ENCODE measurements at places on chromosomes 12 and 14.

GRCh38 chr14:60565211-60565610 lies 56.3 kb downstream of the SIX6 start:
- no peak for DNase-seq

DNA sequence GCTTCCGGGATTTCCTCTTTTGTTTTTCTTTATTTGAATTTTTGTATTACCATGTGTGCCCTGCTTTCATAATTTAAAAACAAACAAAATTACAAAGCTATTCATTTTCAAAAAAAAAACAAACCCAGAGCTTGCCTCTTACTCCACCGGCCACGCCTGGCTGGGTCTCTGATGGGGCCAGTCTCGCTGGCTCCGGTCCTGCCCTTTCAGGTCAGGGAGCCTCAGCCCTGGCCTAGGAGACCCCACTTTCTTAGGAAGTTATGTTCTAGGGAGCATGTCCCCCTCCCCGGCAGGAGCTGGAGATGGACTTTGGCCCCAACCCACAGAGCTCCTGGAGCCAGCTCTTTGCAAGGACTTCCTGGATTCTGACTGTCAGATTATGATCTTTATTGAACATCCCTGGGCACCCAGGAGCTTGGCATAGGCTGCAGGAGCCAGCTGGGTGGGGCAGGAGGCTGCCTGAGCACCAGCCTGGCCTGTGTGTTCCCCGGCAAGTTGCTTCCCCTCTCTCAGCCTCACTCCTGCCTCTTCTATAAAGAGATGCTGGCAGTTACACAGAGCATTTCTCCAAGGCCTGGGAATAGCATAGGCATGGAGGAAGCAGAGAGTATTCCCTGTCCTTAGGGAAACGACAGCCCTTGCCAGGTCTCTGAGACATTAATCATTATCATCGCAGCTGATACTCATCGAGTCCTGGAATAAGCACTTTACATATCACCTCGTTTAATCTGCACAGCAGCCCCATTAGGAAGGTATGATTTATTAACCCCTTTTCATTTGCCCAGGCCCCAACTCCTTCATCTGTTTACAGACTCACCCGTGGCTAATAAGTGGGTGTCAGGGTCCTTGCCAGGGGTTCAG lies 3.5 kb downstream of the DEGS2 start:
- no peak for DNase-seq

- DNase-seq: no peak
Observed at GRCh38 chr12:105906561-105906960, 232.2 kb downstream of the NUAK1 start.

DNA sequence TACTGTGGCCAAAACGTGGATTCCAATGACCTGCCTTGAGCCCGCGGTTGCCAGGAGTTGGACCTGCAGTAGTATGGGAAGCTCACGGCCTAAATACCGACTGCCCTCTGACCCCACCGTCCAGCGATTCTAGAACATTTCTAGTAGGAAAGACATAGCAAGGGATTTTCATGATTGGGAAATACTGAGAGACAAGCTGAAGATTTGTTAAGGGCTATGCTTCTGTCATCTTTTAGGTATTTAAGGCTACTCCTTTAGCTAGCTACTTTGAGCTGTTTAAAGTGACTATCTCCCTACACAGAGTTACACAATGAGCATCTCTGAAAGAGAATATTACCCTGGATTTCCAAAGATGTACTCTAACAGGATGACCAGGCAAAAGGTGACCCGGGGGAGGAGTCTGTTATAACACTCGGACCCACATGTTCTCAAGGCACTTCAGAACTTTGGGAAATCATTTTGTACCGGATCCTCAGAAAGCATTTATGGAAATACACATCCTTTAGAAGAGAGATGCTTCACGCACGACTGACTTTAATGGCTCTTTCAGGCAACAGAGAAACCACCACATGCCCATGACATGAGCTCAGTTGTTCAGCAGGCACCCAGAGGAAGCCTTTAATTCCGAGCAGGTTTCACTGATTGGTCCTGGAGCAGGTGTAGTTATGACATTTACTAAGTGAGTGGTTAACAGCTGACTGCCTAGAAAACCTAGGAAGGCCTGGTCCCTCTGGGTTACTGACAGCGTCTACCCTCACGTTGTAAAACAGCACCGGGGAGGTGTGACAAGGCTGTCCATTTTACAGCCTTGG lies 4.2 kb downstream of the BAG5 start:
- no peak for DNase-seq

DNA sequence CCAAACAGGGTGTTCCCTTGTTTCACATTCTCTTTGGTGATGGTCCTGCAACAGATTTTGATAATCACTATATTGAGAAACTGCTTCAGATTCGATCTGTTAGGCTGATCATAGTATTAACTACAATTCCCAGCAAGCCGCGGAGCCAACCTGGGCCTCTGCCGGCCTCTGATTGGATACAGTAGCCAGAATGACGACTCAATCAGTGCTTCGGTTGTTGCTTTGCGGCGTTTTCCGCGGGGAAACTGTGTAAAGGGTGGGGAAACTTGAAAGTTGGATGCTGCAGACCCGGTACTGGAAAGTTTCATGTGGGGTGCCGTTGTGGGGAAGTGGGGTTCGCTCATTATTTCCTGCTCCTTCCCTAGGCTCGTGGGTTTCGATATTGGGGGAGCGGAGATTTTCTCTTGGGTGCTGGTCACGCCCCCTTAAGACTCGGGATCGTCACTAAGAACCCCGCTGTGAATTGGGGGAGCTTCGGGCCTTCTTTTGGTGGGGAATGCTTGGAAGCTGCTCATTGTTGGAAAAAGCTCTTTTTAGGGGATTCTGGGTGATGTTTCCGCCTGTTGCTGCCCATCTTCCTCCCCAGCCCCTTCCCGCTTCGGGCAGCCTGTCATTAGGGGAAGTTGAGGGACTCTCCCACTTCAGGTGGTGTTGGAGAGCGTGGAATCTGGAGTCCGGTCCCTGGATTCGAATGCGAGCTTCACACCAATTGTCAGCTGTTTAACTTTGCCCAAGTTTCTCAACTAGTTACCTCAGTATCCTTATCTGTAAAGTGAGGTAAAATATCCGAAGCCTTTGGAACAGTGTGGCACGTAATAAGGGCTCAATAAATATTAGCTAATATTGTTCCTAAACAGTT lies at the start of gene RAD51B:
Gene RAD51B, plus strand, starts transcription at position 217 of the 859 bp plus-strand sequence.
- DNase-seq: peak; percentile 23

DNA sequence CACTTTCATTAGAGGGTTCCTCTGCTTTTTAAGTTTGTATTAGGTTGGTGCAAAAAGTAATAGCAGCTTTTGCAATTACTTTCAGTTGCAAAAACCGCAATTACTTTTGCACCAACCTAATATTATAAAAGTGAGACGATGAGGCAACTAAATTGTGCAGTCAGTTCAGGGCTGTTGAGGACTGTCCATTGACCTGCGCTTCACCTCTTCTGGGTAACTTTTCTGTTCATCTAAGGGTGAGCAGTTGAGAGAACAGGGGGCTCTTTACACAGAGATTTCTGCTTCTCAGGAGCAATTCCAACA lies 191.3 kb downstream of the AACS start:
- no peak for DNase-seq

GRCh38 chr12:105733579-105733978 lies 403.1 kb downstream of the C12orf75 start:
- no peak for DNase-seq

- no peak for DNase-seq
Observed at GRCh38 chr14:74546416-74546815, 52.9 kb downstream of the ISCA2 start.

GRCh38 chr12:88339966-88340365 lies 197.9 kb downstream of the TMTC3 start:
- no peak for DNase-seq

- no peak for DNase-seq
Observed at GRCh38 chr12:75954041-75954440, 77.5 kb downstream of the PHLDA1 start.

- no peak for DNase-seq
Observed at GRCh38 chr12:94648578-94648977, 1.8 kb downstream of the TMCC3 start.

- DNase-seq: no peak
Observed at GRCh38 chr12:71760471-71760870, 5.8 kb downstream of the RAB21 start.

DNA sequence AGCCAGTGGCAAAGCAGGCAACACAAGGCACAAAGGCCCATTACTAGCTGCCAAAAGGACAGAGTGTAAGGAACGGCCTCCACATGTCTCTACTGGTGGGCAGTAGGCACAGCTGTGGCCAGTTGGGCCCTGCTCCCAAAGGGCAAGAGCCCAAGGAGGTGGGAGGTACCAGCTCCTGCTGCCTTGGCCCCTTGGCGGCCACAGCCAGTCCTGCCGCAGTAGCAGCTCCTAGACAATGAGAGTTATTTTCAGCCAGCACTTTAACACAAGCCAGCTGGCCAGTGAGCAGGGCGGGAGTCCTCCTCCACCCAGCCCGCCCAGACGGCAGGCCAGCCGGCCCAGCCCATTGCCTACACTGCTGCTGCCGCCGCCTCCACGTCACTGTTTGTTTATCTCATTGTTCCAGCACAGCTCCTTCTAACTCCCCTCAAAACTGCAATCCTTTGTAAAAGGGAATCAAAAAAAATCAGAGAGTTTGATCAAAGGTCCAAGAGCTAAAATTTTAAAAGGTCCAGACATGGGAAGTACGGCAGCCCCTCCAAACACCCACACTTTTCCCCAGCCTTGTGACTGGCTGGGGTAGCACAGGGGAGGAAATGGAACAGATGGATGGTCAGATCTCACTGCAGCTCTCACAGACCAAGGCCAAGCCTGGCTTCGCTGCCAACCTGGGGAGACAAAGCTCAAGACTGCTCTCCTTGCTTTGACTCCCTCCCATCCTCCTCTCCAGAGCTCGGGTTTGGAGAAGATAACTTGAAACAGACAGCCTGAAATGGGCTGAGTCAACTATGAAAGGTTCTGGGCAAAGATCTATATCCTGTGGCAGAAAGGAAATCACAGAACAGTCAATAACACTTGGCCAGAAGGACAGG lies 33.5 kb downstream of the FMNL3 start:
- peak; percentile 69 for DNase-seq

DNA sequence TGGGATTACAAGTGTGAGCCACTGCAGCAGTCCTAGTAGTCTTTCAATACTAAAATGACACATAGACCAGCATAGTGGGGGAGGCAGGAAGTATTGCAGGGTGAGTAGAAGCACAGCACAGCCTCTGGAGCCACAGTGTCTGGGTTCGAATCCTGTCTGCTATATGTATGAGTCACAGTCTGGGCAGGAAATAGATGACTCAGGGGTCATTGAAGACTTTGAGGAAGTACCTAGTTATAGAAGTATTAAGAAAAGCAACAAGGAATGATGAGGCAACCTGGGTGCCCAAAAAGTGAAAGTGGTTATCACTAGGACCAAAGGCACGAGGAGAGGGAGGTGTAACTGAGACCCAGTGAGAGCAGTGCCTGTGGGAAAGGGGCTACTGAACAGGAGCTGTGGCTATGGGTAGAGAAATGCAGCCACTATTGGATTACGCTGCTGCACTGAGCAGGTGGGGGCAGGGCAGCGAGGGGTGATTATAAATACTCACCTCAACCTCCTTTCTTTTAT lies 124.0 kb downstream of the PDE3A start:
- no peak for DNase-seq

GRCh38 chr14:92236243-92236900 lies 86.6 kb upstream of the SLC24A4 start:
- DNase-seq: no peak

DNA sequence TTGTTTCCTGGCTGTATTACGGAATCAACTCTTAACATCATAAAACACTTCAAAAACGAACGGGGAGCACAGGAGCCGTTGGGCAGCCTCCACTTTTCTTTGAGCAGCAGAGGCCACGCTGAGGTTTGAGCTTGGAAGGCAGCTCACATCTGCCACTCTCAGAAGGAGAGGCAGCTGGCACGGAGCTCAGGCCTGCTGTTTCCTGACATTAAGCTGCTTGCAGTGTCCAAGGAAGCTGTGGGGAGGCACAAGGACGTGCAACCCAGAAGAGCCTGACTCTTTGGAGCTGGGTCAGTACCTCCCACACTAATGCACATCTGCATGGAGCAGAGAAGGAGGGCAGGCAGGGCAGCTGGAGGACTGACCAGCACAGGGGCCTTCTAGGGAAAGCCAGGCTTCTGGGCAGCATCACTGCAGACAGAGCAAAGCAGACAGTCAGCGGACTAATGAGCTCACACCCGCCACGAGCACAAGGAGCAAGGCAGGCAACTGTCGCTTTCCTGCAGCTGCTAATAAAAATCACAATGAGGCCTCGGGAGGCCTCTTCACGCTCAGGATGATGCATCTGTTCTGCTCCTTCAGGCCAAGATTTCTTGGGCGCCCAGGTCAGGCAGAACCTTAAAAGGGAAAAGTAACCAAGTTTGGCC lies 211.1 kb downstream of the GLT1D1 start:
- no peak for DNase-seq

DNA sequence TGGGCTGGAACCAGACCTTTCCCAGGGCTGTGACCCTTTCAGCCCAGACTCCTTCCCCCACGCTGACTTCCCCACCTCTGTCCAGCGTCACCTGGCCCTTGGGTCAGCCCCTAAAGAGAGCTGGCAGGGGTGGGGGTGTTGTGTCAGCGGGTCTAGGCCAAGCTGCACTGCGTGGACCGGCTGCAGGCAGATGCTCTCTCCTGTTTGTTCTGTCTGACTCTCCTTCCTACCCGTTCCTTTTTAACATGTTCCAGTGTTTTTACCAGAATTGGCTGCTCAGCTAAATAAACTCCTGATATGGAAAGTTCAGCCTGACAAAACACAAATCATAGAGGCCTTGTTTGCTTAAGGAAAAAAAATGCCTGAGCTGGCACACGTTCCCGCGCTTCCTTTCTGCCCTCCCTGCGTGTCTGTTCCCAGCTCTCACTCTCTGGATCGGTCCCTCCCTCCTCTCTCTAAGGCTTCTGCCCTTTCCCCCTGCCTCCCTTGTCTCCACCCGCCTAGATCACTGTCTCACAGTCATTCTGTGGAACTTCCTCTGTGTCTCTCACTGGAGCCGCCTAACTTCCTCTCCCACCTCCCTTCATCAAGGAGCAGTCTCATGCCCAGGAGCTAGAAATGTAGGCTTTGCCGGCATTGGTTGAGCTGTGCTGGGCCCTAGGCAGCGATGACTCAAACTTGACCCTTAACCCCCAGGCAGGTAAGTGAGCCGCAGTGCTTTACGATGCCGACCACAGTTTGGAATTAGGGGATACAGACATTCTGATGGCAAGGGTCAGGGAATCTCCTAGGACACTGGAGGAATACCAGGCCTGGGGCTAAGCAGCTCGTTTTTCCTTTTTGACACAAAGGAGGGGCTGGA lies 15.5 kb upstream of the MLXIP start:
- DNase-seq: no peak

DNA sequence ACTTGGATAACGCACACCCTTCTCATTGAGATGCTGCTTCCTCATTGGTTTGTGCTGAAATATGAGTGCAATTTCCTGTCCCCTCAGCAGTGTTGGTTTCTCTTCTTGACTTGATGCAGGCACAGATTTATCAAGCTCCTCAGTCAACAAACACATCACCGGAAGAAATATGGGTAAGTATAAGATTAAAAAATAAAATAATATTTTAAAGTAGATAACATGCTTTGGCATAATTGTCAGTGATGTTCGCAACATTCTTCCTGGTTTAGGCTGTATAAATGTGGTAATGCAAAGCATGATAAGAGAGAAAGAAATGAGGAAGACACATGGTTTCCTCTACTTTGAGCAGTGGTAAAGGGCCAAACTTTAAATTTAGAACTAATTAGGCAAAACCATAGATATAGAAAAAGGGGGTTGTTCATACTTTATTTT lies at the start of gene GPR65:
Gene GPR65, plus strand, starts transcription at position 86 of the 432 bp plus-strand sequence. CDS start 5,713 bp downstream, outside the sequence.
- DNase-seq: no peak

GRCh38 chr12:51897181-51897580 lies 9.3 kb downstream of the ANKRD33 start:
- DNase-seq: no peak
